ENCODE measurements at places on chromosomes 5 and 9.

- DNase-seq = no peak
These were observed 2.8 kb upstream of the OR2V1 start for GRCh38 chr5:181133610-181134231.

- DNase-seq = no peak
These were observed 74.7 kb downstream of the WWC1 start for GRCh38 chr5:168366116-168366515.

DNA sequence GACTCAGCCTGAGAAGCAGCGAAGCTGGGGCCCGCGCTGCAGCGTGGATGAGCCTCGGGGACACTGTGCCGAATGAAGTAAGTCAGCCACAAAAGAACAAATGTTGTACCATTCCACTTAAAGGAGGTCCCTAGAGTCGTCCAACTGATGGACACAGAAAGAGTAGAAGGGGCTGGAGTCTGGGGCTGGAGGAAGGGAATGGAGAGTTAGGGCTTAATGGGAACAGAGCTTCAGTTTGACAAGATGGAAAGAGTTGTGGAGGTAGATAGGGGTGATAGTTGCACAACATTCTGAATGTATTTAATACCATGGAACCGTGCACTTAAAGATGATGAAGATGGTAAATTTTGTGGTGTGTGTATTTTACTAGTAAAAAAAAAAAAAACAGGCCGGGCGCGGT lies 119.9 kb downstream of the EHMT1 start:
- no peak for DNase-seq

GRCh38 chr5:173944511-173944910 lies 44.5 kb upstream of the C5orf47 start:
- DNase-seq = no peak

DNA sequence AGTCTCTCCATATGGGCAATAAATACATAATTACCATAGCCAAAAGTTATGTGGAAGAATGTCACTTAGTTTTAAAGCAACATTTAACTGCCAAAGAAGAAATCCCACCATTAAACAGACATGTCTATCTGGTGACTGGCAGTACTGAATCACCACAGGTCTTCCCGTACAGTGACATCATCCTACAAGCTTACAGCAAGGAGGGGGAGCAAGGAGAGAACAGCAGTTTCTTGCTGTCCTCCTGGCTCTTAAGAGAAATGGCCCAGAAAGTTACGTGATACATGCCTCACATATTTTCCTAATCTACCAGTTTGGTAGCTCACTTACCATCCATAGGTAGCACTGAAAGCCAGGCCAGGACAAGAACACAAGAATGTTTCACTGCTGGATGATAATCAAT lies 671.0 kb downstream of the DMRTA1 start:
- no peak for DNase-seq

Data from pulmonary artery endothelial cell (primary cell).